ENCODE measurements at places on chromosomes 6 and 20.

DNA sequence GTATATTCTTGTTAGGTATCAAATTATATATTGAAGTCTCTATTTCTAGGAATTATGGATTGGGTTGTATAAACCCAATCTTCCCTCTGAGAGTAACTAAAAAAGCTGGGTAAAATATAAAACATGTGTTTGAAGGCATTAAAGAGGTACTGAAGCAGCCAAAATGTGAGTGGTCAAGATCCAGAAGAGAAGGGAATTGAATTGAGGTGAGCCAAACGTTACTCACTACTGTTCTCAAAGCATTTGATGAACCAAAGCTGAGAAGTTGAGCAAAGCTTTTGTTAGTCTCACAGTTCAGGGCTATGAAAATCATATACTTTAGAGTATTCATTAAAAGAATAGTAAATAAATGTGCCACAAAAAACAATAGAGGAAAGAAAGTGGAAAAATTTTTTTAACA lies 365.8 kb downstream of the BCKDHB start:
- no peak for DNase-seq

- DNase-seq, result peak; percentile 81
These were observed 4.0 kb downstream of the PPP1R18 start for GRCh38 chr6:30682143-30683117.

DNA sequence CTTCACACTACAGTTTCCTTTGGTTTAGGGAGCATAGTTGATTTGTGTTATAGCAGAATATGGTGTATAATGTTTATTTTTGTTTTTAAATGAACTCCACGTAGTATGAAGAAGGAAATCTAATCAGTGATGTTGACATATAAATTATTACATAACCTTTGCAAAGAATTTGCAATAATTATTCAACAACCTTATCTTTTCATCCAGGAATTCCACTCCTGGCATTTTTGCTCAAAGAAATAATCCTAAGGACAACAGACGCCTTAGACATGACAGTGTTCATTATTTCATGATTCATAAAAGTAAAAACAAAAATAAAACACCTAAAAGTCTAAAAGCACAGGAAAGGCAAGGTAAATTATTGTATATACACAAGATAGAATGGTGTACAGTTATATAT lies 229.2 kb downstream of the EPM2A start:
- no peak for DNase-seq

- DNase-seq, result no peak
These were observed 19.7 kb downstream of the RAD21L1 start for GRCh38 chr20:1245578-1245977.

GRCh38 chr6:45714006-45714730 lies 301.5 kb downstream of the CLIC5 start:
- no peak for DNase-seq

DNA sequence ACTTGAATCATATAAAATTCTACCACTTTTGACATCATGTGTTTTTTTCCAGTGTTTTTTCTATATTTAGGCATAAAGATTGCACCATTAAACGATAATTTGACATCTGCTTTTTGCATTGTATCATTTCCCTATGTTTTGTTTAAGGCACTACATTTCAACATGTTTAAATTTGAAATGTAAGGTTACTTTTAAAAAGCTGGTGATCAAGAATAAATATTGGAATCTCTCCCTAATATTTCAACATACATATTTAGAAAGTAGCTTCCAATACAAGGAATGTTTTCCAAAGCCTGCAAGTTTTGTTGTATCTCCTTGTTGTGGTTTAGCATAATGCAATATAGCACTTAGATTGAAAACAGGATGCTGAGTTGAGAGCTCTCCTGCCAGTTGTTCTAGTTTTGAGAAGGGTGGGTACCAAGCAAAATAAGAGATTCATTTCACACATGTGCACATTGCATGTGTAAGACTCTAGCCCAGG lies 76.5 kb downstream of the SYNJ2 start:
- DNase-seq, result no peak

GRCh38 chr6:141244366-141244765 lies 888.4 kb upstream of the GJE1 start:
- no peak for DNase-seq

DNA sequence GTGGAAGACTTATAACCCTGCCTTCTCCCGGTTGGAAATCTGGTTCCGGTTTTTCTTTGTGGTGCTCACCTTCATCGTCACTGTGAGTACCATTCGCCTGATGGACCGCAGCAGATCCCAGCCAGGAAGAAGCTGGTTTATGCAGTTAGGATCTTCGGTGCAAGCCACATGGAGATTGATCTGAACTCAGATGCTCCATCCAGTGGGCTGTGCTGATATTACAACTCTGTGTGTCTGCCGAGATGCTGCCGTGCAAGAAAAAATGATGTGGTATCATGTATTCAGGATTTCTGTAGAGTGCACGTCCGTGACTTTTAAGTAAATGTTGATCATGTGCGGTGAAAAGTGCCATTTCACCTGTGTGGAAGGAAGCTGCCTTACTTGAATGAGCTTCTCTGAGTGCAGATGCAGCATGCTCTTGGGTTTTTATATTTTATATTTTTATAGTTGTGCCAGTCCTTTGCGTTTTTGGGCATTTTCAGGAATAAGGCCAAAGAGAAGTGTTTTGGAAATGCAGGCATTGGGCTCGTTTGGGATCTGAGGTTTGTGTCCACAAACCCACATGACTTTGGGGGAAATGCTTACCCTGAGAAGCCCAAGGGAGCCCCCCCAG lies 39.2 kb downstream of the DYNLT1 start:
- peak; percentile 79 for DNase-seq

- no peak for DNase-seq
These were observed 115.5 kb downstream of the REV3L start for GRCh38 chr6:111367393-111368088.

DNA sequence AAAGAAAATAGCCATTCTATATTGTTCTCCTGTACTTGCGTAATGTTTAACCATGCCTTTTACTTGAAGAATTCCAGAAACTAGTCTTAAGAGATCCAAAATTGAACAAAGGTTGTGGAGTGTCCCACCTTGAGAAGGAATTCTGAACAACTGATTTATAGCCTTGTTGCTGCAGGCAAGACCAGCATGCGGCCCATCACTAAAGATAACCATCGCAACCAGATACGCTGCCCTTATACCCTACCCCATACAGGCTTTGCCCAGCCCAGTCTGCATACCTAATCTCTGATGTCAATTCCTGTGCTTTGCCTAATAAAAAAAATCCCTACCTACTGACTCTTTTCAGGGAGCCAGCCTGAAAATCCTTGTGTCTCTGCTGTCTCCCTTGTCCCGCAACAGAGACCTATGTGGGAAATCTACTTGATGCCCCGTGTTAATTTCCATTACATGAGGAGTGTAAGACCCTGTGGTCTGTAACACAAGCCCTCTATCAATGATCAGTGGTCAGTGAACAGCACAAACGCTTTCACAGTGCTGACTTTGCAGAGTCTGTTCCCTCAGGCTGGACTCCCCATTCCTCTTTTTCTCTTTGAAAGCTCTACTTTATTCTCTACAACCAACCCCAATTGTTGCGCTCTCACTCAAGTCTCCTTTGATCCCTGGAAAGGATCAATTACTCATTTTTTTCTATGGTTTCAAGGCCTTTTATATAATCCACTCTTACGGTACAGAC lies 125.7 kb upstream of the BTBD3 start:
- no peak for DNase-seq

DNA sequence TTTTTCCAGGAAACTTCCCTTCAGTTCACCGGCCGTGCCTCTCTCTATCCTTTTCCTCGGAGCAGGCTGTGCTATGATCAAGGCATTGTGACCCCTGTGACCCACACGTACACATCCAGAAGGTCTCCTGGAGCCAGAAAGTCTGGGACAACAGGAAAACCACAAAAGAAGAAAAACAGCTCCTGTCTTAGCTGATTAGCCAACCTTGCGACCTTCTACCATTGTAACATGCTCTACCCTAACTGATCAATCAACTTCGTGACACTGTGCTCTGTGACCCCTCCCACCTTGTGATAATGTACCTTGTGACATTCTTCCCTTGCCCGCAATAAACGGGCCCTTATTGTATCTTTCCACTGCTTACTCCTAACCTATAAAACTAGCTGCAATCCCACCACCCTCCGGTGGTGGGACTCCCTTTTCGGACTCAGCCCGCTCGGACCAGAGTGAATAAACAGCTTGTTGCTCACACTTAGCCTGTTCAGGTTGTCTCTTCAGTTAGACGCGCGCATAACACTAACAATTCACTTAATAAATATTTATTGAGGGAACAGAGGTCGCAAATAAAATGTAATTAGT lies 24.2 kb downstream of the ZNF311 start:
- peak; percentile 66 for DNase-seq

DNA sequence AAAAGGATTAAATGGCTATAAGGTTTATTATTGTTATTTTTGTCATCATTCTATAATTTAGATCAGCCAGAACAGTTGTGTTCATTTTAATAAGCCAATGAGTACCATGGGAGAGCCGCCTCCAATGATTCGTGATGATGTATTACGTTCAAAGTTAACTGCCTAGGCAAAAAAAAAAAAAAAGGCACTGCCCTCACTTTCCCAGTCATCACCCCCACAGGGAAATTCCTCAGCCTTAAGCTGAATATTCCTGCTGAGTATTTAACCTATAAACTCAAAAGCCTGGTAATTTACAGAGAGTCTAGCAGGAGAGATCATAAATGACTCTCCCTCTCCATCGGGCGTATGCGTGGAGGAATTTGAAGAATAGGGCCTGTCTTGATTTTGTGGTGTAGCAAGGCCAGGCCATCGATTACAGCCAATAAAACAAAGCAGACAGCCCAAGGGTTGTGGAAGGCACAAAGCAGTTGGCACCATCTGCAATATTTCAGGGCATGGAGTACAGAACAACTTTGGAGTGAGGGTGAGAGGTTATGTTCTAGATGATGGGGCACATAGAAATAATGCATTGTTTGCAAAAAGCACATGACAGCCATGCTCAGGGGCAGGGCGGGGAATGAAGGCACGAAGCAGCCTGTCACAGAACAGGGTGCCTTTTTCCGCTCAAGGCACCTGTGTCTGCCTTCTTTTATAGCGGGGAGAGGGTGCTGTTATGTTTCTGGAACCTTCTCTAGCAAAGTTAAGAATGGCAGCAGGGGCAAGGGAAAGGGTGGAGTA lies 138.2 kb upstream of the DTNBP1 start:
- no peak for DNase-seq

- peak; percentile 50 for DNase-seq
These were observed 4.3 kb downstream of the KCNQ5 start for GRCh38 chr6:72626126-72626525.

- DNase-seq, result no peak
These were observed 5.9 kb downstream of the CST1 start for GRCh38 chr20:23744817-23745216.

DNA sequence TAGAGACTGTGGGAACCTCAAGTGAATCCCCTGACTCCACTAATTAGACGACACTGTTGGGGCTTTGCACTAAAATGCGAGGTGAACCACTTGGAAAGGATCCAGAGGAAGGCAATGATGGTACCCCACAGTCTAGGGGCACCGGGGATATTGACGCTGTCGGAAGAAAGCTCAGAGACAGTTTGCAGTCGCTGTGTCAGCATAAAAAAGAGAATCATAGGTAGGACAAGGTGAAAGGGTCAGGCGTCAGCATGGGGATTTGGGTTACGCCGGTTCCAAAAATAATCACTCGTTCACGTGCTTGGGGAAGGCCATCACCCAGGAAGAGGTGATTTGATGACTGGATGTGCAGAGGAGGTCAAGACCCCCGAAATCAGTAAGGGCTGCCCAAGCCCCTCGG lies 598.0 kb upstream of the NOX3 start:
- DNase-seq, result no peak

DNA sequence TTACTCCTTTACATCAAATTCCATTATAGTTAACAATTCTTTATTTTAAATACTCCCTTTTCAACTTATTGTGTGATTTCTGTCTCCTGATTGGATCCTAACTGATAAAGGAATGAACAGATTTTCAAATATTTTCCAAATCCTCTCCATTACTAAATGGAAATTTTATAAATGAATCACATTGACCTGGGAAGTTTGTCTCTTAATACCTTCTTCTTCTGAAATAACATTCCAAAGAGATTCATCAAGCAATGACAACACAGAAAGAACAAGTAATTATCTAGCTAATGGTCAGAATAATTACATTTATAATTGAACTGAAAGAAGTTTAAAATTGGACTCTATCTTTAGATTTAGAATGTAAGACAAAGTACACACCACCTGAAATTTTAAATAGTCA lies 515.4 kb upstream of the PTCHD4 start:
- DNase-seq, result no peak

DNA sequence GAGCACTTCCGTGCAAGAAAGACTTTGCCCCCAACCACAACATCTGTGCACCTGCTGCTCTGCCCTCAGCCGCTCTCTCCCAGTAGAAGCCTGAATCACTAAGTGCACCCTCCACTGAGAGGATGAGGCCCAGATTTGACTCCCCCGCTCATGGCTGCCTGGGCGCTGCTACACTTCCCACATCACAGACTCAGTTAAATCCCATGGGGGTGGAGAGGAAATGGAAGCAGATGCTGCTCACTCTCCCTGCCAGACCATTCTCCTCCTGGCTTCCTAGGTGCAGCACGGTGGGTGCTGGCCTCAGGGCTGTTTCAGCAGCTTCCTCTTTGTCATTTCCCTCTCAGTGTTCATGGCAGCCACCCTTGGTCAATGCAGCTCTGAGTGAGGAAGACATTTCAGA lies 4.8 kb downstream of the CST5 start:
- DNase-seq, result no peak

GRCh38 chr20:53907968-53908751 lies 162.2 kb downstream of the BCAS1 start:
- DNase-seq, result no peak

DNA sequence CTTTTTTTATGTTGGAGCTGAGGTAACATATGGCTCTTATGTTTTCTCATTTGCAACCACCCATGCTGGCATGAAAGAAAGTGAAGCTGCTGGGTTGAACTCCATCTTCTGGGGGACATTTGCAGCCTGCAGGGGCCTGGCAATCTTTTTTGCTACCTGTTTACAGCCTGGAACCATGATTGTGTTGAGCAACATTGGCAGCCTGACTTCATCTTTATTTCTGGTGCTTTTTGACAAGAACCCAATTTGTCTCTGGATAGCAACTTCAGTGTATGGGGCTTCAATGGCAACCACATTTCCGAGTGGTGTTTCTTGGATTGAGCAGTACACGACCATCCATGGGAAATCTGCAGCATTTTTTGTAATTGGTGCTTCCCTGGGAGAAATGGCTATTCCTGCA lies 179.0 kb downstream of the SLC16A10 start:
- DNase-seq, result no peak

DNA sequence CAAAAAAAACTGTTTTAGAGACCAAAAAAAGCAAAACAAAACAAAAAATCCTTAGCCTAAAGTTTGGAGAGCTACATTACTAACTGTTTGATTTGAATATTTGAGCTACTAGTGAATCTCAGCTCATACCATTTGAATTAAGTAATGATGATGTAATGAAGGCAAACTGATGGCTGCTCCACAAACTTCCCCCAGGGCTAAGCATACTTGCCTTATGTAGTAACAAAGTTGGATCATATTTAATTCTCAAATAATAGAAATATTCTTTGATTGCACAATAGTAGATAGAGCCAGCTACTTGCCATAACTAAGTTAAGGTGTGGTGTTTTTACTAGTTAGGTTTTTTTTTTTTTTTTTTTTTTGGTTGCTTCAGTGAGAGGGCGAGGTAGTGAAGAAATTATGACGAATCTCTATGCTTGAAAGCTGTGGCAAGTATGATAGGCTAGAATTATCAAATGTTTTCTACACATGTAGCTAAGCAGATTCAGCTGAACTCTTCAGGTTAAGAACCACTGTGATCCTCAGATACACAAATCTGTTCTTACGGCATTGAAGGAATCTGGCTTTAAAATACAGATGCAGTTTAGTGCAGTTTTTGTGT lies 2.9 kb downstream of the RAB32 start:
- DNase-seq, result no peak
